ENCODE measurements at places on chromosomes 7 and 10. TPM values are rescaled to one million over a fixed set of nuclear protein-coding genes. Genes with fewer than 3 reads are reported as not detected.

Gene GIMAP4
- total RNA-seq, result 38.4 TPM

Gene AGAP4
- 4.8 TPM for total RNA-seq

Gene NUDT1
- 13.6 TPM for total RNA-seq

Gene PSD
- 0.49 TPM for total RNA-seq

Gene CPA2
- not detected for total RNA-seq

Gene MUC12
- total RNA-seq, result not detected

Gene WNT2
- total RNA-seq, result not detected
